ENCODE measurements at places on chromosomes 1 and 21.

GRCh38 chr21:37564924-37565529 is 198.5 kb downstream of the DYRK1A start:
- no peak for DNase-seq

GRCh38 chr21:45539046-45539795 is 3.0 kb downstream of the SLC19A1 start:
- no peak for DNase-seq

- no peak for DNase-seq
Observed at GRCh38 chr1:178531887-178532286, 19.0 kb downstream of the TEX35 start.

- no peak for DNase-seq
Observed at GRCh38 chr1:150511551-150511950, 3.6 kb downstream of the ECM1 start.

DNA sequence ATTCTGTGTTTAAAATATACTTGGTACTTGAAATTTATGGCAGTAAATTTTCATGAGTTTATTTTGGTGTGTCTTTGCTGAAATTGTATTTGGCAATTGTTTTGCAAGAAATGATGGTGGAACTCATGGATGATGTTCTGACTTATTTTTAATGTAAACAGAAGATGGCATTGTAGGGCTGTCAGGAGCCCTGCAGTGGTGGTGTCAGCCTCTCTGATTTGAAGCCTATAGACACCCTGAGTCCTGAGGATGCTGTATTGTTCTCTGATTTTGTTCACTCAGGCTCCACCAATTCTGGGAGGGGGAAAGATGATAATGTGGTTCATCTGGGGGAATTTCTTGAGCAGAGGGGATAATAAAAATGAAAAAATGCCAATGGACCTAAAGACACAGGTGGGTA is 79.8 kb downstream of the LHX8 start:
- no peak for DNase-seq

Data from stimulated activated CD4-positive, alpha-beta T cell treated with anti-CD3 and anti-CD28 coated beads, Interleukin-15, amount 100 ng/mL, for 1 hour (primary cell).